Activated effector memory CD4-positive, alpha-beta T cell treated with anti-CD3 and anti-CD28 coated beads, Interleukin-2, amount 50 U/mL, for 16 hours (primary cell): ENCODE measurements at places on chromosomes 3 and 15.

DNA sequence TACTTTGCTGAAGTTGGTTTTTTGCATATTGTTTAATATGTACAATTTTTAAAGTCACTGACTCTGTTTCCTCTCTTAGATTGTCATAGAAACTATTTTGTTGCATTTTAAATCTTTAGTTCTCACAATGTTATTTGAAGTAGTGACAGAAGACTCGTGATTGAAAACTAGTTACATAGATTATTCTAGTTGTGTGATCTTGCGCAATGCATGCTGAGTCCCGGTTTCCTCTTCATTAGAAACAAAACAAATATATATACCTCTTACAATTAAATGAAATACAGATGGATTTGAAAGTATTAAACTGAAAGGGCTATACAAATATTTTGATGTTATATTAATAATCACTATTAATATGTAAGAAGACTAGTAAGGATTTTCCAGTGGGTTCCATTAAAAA is 333.0 kb downstream of the LPP start:
- no peak for DNase-seq

- no peak for DNase-seq
These were observed 188.0 kb upstream of the MRPL3 start for GRCh38 chr3:131690800-131691199.

DNA sequence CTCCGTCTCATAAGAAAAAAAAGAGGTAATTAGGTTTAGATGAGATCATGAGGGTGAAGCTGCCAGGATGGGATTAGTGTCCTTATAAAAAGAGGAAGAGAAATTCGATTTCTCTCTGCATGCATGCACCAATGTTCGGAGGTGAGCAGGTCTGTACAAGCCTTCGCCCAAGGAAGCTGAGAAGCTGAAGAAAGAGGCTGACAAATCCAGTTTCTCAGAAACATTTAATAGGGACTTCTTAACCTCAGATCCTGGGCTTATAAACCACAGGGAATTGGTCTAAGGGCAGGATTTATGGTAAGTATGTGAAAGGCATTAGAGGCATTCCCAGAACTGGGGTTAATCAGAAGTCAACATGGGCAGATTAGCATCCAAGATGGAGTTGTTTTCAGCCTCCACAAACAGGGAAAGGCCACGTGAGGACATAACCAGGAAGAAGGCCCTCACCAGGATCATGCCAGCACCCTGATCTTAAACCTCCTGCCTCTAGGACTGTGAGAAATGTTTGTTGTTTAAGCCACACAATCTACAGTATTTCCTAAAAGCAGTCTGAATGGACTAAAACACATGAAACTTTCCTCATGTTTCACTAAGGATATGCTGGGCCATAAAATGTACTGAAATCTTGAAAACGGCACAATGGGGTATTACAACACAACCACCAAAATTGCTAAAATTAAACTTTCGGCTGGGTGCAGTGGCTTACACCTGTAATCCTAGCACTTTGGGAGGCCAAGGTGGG is 11.3 kb downstream of the SHISA5 start:
- DNase-seq = no peak

DNA sequence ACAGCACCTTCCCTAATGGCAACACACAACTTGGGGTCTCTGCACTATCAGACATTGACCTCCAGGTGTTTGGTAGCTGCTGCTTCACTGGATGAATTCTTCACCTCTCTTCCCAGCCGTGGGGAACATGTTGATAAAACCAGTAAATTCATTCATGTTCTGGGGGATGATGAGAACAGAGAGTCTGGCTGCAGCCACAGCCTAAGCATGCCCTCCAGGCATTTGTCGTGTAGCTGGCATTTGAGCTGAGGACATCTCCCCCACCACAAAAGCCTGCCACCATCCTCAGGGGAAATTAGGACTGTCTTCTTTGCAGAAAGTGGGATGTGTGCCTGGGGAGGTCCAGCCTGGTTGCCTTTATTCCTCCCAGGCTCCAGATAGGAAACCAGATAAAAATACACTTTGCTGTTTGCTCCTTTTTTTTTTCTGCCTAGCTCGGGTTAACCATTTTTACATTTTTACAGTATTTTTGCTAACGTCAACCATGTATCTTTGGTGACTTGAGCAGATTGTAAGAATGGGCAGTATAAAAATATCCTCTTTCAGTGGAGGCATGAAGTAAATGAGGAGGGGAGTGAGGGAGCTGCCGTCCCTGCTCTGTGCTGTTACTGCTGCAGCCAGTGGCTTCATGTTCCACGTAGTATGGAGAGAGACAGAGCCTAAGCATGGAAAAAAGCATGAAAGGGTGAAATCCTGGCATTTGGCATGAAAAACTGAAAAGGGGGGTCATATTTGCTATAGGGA is 444.0 kb downstream of the EPHB1 start:
- no peak for DNase-seq

GRCh38 chr3:61177450-61177849 is 73.8 kb downstream of the FHIT start:
- no peak for DNase-seq

GRCh38 chr3:73623346-73623745 is 1.4 kb downstream of the PDZRN3 start:
- DNase-seq = no peak

GRCh38 chr3:112321867-112322652 is 10.9 kb upstream of the CD200 start:
- no peak for DNase-seq

DNA sequence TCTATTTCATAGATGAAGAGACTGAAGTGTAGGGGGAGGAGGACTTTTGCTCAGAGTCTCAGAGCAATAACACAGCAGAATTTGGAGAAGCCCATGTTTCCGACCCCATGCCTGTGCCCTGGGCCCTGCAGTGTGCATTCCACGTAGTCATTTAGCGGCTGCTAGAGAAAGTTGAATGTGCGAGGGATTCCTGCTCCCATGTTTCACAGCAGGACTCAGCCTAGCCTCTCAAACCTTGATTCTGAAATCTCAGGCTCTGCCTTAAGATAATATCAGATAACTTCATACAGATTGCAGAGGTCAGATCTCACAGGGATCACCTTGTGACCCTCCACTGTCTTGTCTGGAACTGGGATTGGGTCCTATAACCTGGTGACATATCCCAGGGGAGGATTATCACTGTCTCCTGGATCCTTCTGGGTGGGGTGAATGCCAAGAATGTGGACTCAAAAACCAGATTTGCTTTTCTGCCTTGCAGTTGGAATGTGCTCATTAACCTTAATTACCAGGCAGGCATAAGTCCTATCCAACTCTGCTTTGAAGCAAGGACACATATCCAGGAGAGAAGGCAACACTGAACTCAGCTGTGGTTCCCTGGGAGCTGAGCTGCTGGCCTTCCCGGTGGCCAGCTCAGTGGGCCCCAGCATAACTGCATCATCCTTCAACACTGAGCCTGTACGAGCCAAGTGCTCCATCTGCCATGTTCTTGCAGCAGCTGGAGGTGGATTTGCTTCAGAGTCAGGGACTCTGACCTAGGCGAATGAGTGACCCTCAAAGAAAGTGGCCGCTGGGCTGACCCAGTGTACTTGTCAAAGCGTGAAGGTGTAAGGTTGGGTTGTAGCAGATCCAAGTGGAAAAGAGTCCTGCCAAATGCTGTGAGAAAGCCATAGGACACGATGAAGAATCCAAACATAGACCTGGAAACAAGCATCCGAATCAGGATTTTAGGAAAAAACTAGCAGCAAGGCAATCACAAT is 43.0 kb downstream of the CTXND1 start:
- DNase-seq = no peak

DNA sequence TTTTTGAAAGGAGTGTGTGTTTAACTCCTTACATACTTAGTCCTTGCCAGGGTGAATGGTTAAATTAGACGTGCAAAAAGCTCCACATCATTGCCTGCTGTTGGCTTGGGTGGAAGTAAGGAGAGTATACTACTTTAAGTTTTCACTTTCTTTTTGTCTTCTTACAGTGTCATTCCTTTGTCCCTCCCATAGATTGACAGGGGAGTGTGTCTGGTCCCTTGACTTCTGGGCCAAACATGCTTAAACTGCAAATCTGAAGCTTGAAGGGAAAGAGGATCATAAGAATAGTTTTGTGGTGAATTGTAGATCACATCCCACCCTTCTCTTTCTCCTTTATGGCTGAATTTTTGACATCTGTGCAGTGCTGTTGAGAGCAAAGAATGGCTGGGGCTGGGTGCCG is 355.8 kb upstream of the C2CD4B start:
- no peak for DNase-seq

GRCh38 chr3:20136231-20136630 is 49.8 kb downstream of the SGO1 start:
- no peak for DNase-seq

GRCh38 chr3:53324105-53324504 is 23.2 kb downstream of the DCP1A start:
- DNase-seq = no peak

DNA sequence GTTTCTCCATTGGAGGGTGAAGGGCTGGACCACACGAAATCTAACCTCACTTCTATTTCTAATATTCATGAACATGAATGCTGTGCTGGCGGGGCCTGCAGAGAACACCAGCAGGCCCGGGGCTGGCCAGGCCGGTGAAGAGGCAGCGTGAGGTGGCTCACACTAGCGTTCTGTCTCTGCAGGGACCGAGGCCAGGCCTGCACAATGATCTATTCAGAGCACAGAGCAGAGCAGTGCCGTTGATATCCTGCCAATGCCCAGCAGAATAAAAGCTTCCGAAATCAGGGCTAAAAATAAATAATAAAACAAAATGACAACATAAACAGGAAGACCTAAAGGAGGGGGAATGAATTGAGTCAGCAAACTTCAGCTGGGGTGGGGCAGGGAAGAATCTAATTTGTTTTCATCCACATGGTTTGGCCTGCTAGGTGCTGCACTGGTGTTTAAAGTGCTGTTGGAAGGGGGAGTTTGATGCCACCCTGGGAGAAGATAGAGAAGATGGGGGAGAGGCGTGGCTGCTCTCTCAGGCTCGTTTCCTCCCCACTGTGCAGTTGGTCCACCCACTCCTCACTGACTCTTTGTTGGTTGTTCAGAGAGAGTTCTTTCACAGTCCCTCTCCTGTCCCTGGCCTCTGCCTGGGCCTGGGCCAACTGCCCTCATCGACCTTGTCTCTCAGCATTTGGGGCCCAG is 837.1 kb downstream of the AGBL1 start:
- no peak for DNase-seq

- peak; percentile 68 for DNase-seq
These were observed 959 bp upstream of the RASA2 start for GRCh38 chr3:141485641-141486495.
